ENCODE measurements at places on chromosomes 7 and 10.

DNA sequence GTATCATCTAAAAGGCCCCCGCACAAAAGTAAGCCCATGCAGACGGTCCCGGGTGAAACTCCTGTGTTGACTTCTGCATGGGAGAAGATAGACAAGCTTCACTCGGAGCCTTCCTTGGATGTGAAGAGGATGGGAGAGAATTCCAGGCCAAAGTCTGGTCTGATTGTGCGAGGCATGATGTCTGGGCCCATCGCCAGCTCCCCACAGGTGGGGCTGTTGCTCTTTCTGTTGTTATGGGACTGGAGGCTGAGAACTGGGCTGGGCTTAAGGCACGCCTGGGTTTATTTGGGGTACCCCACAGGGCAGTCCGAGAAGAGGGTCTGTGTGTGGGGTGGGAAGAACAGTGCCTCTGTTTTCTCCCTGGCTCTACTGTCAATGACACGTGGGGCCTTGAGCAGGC is 14.6 kb downstream of the MINDY4 start:
- no peak for DNase-seq

GRCh38 chr10:131027256-131027655 is 284.3 kb downstream of the TCERG1L start:
- DNase-seq: no peak

GRCh38 chr7:151051108-151051507 is 2.8 kb downstream of the ASIC3 start:
- no peak for DNase-seq

DNA sequence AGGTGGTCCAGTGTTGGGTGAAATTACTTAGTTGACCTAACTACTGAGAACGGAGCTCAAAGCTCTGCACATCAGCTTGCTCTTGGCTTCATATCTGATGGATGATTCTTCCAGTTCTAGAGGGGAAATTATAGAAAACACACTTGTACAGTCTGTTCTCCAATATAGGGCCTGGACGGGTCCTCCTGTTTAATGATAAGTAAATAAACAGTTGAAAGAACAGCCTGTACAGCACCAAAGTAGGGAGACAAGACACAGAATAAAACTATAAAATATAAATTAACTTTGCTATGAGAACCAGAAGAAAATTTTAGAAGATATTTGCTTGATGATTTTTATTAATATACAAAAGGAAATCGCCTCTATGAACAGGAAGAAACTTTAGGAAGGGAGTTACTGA is 271.7 kb downstream of the STK31 start:
- DNase-seq: no peak

DNA sequence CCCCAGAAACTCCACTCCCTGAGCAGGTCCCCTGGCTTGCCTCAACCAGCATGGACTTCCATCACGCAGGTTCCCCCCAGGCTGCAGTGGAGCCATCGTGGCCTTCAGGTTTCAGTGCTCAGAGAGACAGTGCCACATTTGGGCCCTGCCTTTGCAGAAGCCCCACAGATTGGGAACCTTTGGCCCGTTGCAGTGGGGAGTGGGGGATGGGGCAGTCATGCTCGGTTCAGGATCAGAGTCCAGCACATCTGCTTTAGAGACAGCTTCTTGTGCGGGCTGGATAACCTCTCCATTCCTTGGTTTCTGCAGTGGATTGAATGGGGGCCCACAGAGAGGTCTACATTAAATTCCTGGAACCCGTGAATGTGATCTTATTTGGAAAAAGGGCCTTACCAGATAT is 183.9 kb downstream of the EBF3 start:
- DNase-seq: no peak

- DNase-seq: no peak
Measured at GRCh38 chr10:114479307-114479706, 75.0 kb upstream of the AFAP1L2 start.

GRCh38 chr10:132534391-132535064 is 3.1 kb upstream of the INPP5A start:
- DNase-seq: no peak

DNA sequence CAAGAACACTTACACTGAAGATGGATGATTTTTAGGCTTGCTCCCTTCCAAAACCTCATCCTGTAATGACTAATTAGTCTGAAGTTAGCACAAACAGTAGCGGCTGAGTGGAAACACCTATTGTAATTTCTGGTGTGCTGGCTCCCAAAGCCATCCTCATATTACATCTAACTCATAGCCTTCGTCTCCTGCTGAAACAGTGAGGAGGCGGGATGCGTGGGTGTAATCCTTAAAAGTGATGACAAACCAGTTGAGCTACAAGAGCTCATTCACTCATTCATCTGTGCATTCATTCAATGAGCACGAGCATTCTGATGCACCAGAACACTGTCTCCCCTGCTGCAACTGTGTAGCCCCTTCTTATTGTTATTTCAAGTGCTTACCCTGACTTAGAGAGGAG is 235.3 kb downstream of the CALN1 start:
- DNase-seq: no peak

GRCh38 chr7:149414745-149415390 is 46.0 kb downstream of the ZNF777 start:
- peak; percentile 43 for DNase-seq

GRCh38 chr10:73251683-73252444 is 580 bp downstream of the MRPS16 start:
- no peak for DNase-seq

- no peak for DNase-seq
Measured at GRCh38 chr10:126387931-126388911, at the start of gene ADAM12. Gene ADAM12 (minus strand): TSS chr10:126388477. CDS start chr10:126388145, 332 bp downstream.

- no peak for DNase-seq
Measured at GRCh38 chr10:92719991-92720830, 30.5 kb downstream of the HHEX start.

DNA sequence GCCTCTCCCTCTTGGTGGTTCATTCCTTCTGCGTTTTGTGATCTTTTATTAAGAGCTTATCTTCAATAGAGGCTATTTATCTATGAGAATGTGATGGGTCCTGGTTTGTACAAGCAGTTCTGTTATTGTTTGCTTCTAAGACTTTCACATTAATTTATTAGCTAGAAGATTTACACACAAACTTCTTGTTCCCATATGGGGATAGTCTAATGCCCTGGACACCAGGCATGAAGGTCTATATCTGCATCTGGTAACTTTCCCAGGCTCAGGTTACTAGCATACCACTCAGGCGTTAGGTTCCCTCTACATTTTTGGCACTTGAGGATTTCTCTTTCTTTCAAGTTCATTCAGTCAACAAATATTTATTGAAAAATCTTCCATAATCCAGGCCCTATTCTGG is 7.7 kb downstream of the XPNPEP1 start:
- DNase-seq: no peak

- no peak for DNase-seq
Measured at GRCh38 chr7:45709168-45710042, 135.2 kb downstream of the ADCY1 start.

GRCh38 chr10:20369863-20370736 is 527.0 kb downstream of the NEBL start:
- no peak for DNase-seq

DNA sequence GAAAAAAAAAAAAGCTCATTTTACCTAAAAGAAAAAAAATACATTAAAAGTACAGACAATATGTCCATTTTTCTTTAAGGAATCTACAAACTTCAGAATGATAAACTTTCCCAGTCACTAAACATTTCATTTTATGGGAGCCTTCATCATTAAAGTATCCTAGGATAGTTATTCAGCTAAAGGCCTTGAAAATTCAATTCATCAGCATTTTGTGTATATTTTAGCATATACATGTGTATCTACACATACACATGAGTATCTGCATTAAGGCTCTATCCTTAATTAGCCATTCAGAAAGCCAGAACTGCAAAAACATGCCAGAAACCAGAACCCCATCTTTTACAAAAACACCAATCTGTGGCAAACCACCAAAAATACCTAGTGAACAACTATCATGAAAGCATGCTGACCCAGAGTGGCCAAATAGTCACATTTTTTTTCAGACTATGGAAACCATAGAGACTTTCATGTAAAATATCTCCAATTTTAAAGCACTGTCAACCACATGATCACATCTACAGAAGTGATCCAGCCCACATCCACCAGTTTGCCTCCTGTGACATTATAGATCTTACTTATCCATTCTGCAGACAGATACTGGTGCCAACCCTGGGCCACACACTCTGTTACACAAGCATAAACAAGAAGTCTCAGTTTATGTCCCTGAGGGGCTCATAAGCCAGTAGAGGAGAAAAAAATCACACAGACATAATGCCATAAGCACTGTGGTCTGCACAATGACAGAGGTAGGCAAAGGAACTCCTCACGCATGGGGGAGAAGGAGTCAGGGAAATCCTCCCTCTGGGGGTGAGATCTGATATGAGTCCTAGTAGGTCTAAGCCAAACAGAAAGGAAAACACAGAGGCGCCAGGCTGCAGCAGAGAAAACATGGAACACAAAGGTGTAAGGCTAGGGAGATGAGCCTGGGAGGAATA is 79.2 kb downstream of the SRPK2 start:
- no peak for DNase-seq

GRCh38 chr7:155702616-155703015 is 58.2 kb downstream of the RBM33 start:
- no peak for DNase-seq

- DNase-seq: no peak
Measured at GRCh38 chr7:131014906-131015656, 281.1 kb upstream of the KLF14 start.

DNA sequence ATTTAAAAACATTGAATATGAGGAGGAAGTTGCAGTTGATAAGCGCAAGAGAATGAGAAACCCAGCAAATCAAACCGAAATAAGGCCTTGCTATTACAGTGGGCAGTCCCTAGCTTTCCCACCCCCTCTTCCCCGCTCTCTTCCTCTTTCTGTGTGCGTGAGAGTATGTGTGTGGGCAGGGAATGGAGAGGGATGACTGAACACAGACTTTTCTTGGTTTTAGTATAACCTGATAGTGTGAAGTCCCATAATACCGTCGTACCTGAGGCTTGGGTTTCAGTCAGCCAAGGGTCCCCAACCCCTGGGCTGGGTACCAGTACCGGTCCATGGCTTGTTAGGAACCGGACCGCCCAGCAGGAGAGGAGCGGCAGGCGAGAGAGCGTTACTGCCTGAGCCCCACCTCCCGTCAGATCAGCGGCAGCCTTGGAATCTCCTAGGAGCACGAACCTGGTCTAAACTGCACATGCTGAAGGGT is 255.3 kb downstream of the CELF2 start:
- no peak for DNase-seq

DNA sequence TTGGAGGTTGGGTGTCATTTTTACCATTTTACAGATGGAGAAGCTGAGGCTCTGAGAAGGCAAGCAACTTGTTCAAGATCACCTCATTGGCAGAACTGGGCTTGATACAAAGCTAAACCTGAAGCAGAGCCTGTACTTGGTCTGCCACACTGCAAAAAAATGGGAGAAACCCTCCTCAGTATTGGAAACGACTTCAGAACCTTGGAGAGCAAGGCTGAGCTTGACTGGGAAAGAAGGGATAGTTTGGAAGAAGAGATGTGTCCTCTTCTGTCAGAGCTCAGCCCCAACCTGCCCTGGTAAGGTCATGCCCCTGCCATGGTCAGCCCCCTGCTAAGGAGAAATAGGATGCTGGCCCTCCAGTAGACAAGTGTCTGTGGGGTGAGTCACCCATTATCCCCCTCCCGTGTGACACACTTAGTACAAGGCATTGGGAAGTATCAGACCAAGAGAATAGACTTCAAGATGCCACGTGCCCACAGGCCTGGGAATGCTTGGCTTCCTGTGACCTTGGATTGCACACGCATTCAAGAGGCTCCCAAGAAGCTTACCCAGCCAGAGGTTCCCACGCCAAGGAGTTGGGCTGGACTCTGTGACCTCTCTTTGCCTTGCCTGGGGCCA is 56.2 kb upstream of the SMNDC1 start:
- DNase-seq: no peak

- DNase-seq: no peak
Measured at GRCh38 chr10:95445223-95445836, 115.8 kb downstream of the SORBS1 start.

DNA sequence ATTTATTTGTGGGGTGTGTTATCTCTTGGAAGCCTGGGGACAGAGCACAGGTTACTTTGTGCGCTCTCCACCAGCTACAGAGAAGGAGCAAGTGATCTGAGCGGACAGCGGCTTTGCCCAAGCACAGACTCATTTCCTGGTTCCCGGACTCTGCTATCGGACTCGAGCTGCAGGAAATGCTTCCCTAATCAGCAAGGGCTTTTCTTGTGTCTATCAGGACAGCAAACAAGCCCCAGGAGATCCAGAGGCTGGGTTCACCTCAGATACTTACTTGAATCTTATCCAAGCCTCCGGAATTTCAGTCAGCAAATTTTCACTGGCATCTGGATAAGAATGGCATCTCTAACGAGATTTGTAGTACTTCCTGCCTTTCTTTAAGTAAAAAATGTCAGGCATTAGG is 27.8 kb downstream of the MRC1 start:
- no peak for DNase-seq

DNA sequence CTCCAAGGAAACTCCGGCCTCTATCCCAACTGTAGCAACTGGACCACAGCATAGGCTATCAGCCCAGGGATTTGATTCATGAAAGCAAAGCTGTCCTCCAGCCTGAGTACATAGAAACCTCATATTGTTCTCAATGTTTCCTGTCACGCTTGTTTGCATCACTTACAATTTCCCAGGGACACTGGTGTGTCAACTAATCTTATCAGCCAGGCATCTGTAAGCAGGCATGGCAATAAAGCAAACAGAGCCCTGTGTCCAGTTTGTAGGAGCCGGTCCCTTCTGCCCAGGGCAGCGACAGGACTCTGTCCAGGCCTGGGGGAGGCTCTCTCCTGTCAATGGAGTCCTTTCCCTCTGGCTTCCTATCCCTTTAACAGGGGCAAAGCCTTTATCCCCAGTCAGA is 23.0 kb upstream of the CDHR3 start:
- DNase-seq: no peak

GRCh38 chr7:6691609-6692106 is 15.1 kb downstream of the ZNF12 start:
- no peak for DNase-seq

GRCh38 chr7:153406486-153406872 is 645.7 kb upstream of the DPP6 start:
- DNase-seq: no peak

GRCh38 chr10:79071396-79071923 is 2.7 kb downstream of the ZMIZ1 start:
- no peak for DNase-seq

- peak; percentile 15 for DNase-seq
Measured at GRCh38 chr10:97543025-97543546, 29.5 kb upstream of the ANKRD2 start.

GRCh38 chr7:18762189-18762588 is 266.6 kb downstream of the HDAC9 start:
- no peak for DNase-seq

- no peak for DNase-seq
Measured at GRCh38 chr7:78760620-78761355, 692.7 kb downstream of the MAGI2 start.

Measured in stimulated activated CD8-positive, alpha-beta memory T cell treated with anti-CD3 and anti-CD28 coated beads, Interleukin-7, amount 100 ng/mL, for 24 hours (primary cell).